Naive thymus-derived CD4-positive, alpha-beta T cell (primary cell): ENCODE measurements at places on chromosomes 6 and 20. TPM values are rescaled to one million over a fixed set of nuclear protein-coding genes. Genes with fewer than 3 reads are reported as not detected.

DNA sequence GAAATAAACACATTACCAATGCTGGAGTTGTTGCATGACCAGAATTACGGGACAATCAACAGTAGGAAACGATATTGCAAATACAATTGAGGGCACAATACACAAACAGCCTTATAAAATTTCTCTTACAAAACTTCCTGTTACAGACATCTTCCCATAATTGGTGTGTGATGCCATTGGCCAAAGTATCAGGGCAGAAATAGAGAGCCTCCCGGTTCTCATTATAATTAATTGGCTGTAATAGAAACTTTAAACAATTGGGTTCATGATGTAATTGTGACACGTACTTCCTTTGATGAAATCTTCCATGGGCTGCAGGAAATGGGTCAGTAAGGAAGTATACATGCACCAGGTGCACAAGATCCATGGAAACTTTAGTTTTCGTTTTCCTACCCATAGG is 40.3 kb upstream of the RALGAPA2 start:
- DNase-seq: no peak
- no peaks in the 10 kb centered on the region for H3K27me3 ChIP-seq
- no peak overlapping the region for H3K27ac ChIP-seq
- no peaks in the 10 kb centered on the region for H3K4me1 ChIP-seq
- no peaks in the 10 kb centered on the region for H3K36me3 ChIP-seq

- no peak overlapping the region for H3K27ac ChIP-seq
- DNase-seq: no peak
- H3K4me1 ChIP-seq: no peaks in the 10 kb centered on the region
- H3K36me3 ChIP-seq: no peaks in the 10 kb centered on the region
Observed at GRCh38 chr6:154648888-154649205, 84.4 kb upstream of the SCAF8 start.

Gene SLC35F1
- total RNA-seq: not detected in 2 replicates

DNA sequence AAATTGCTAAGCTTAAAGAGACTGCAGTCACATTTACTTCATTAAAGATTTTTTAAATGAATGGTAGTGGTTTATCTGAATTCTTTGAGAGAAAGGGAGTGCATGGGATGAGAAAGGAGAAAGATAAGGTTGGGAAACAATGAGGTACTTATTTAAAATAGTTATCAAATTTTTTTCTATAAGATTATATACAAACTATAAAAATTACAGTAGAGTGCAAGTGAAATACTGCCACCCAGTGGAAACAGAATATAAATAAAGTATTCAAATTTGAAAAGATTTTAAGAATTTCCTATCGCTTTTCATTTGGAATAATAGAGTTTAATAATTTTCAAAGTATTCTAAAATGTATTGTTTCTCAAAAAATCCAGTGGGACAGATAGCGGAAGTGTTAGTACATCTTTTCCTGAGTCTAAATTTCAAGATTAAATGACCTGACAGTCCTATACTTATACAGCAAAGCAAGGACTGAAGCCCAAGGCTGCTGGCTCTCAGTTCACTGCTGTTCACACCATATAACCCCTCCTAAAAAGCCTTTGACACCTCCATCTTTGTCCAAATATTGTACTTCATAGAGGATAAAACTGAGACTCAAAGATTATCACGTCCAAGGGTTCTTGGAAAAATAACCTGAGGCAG is 31.1 kb downstream of the EPM2A start:
- peak; percentile 2 for DNase-seq
- no peaks in the 10 kb centered on the region for H3K27me3 ChIP-seq
- no peaks in the 10 kb centered on the region for H3K4me1 ChIP-seq
- H3K4me3 ChIP-seq: no peak overlapping the region

GRCh38 chr6:42783876-42784642 is 2.2 kb downstream of the BICRAL start:
- peak overlapping the region; percentile 89 for H3K4me3 ChIP-seq
- peaks cover 10% of the 10 kb centered on the region for H3K36me3 ChIP-seq
- peak; percentile 55 for DNase-seq
- peak overlapping the region; percentile 100 for H3K27ac ChIP-seq
- H3K27me3 ChIP-seq: no peaks in the 10 kb centered on the region

DNA sequence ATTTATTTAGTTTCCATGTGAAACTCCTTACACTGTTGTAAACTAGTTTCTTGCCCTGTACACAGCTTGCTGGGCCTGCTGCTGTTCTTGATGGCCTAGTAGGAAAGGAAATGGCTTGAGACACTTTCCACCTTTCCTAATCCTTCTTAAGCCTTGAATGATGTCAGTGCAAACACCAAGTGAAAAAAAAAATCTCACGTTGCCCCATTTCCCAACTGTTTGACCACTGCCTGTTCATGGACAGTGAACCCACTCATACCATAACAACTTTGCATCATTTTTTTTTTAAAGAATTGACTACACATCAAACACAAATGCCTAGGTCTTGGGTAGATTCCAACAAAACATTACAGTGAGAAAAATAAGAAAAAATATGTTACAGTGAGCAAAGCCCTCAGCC is 653.6 kb upstream of the FLRT3 start:
- H3K36me3 ChIP-seq: no peaks in the 10 kb centered on the region
- no peaks in the 10 kb centered on the region for H3K27me3 ChIP-seq
- H3K27ac ChIP-seq: no peak overlapping the region
- H3K4me1 ChIP-seq: no peaks in the 10 kb centered on the region
- H3K4me3 ChIP-seq: no peak overlapping the region
- DNase-seq: no peak

- no peak overlapping the region for H3K4me3 ChIP-seq
- H3K27ac ChIP-seq: no peak overlapping the region
- H3K4me1 ChIP-seq: no peaks in the 10 kb centered on the region
- no peak for DNase-seq
Observed at GRCh38 chr6:28751963-28752350, 171.8 kb downstream of the TRIM27 start.
